Hypothalamus (tissue), 51 donors: ENCODE measurements at places on chromosomes 4 and X.

DNA sequence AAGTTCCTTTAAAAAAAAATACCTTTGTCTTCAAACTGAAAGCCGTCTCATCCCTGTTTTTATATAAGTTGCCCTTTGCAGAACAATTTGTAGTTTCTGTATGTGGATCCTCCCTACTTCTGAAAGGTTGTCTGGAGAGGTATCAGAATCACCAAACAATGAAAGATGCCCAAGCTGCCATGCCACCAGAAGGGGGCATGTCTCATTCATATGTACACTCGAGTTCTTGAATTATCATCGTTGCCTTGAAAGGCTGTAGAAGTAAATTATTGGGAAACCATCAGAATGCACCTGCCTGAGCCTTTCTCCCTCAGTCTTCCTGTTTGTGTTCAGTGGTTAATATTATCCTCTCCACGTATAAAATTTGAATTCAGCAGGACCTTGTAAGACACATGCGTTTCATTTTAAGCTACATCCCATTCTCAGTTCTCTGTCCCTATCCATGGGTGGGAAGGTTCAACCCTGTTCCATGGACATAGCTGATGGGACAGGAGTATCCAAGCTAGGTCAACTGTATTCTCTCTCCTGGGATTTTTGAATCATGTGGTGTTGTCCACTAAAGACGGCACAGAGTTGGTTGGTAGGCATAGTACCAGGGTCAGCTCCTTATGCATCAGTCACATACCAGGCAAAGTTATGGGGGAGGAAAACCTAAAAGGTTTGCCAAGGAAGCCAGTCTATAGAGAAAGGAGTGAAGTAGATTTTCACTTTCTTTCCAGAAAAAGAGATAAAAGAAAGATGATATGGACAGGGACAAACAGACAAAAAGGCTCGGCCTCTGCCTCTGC, 24.0 kb downstream of the GALNT7 start:
- no peak for DNase-seq

DNA sequence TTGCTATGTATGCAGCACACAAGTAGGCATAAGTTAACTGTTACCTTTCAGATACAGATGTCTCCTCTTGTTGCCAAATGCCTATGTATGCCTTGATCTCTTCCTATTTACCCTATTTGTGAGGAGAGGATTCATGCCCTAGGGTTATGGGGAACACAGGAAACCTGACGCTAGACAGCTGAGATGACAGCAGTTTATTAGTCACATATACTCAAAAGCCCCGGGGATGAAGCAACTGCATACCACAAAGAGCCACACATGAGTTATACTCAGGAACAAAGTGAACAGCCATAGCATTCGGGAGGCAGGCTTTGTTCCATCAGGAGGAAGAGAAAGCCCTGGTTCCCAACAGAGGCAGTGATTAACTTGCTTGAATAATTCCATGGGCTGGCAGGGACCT, 1011.7 kb upstream of the PCDH7 start:
- no peak for DNase-seq

DNA sequence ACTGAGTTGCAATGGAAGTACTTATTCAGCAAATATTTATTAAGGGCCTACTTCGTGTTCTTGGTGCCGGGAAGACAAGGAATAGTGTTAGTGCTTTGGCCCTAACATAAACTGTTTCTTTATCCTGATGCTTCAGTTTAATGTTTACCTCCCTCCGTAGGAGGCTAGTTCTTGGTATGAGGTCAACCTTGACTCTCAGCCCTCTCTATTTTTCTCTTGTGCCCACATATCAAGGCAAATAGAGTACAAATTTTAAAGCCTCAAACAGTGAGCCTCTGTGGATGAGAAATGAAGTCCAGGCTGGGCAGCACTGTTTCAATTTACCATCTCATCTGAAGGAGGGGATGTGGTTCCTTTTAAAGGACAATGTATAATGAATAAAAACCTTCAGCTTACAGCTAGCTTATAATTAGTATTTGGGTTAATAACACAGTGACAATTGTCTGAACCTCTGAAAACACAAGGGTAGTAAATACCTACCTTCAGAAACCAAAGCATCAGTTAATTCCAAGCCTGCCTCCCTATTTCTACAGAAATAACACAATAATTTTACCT, 68.5 kb downstream of the SH3RF1 start:
- DNase-seq: no peak

DNA sequence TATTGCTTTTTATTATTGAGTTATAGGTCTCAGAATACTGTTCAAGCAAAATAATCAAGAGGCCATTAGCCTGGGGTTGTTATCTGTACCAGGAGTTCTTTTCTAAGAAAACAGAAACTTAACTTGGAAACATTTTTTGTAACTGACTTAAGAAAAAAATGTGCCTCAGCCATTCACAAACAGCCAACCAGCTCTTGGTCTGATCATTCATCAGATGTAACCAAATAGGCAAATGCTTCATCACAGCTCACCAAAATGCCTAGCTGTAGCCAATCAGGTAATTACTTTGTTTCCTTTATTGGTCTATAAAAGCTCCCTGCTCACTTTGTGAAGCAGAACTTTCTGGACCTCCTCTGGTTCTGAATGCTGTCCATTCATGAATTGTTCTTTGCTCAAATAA, 387.7 kb downstream of the FAT4 start:
- no peak for DNase-seq

DNA sequence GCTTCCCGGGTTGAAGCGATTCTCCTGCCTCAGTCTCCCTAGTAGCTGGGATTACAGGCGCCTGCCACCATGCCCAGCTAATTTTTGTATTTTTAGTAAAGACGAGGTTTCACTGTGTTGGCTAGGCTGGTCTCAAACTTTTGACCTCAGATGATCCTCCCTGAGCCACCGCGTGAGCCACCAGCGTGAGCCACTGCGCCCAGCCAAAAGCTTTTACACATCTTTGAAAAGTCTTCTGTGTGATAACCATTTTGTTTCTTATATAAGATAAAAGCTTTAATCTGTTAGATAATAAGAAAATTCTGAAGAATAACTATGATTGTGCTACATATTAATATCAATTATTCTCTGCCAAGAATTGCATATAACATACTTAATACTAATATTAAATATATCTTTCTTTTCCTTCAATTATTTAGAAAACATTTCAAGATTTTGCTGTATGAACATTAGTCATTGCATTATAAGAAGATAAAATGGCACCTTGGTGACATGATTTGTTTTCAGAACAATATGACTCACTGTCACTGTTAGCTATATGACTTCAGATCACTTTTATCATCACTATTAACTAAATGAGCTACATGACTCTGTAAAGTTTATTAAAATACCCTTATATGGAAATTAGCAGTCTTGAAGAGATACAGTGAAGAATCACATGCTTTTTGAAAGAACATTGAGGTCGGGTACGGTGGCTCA, 33.4 kb downstream of the RUFY3 start:
- DNase-seq: no peak

DNA sequence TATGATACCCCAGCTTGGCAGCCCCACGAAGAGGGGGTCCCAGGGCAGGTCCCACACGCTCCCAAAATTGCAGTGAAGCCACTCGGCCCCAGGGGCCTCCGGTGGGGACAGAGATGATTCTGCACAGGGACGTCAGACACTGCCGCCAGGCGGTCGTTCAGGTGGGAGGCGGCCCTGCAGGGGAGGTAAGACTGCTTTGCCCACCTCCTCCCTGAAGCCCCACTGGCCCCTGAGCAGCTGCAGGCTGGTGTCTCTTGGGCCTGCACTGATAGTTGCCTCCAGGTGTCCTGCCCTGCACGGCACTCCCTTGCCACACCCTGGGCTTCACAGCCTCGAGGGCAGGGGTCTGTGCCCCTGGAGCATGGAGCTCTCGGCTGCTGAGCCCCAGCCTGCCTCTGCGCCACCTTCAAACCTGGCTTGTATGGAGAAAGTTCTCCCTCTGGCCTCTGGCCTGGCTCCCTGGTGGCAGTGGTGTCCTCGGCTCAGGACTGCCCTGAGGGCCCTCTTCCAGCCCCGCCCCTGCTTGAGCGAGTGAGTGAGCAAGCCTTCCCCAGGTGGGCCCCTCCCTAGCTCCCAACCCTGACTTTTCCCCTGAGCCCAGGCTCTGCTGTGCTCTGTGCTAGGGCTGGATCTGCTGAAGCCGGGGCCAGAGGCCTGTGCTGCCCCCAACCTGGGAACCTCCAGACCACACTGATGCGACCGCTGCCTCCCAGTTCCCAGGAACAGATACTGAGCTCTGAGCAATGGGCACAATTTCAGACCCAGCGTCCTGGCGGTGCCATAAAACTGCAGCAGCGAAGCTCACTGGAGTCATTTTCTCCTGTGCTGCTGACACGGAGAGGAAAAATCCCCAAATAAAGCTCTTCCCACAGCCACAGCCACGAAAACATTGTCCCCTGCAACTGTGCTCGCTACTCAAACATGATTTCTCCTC, 16.1 kb downstream of the ADRA2C start:
- DNase-seq: no peak

GRCh38 chr4:8646296-8647093, 53.9 kb downstream of the CPZ start:
- DNase-seq: no peak

DNA sequence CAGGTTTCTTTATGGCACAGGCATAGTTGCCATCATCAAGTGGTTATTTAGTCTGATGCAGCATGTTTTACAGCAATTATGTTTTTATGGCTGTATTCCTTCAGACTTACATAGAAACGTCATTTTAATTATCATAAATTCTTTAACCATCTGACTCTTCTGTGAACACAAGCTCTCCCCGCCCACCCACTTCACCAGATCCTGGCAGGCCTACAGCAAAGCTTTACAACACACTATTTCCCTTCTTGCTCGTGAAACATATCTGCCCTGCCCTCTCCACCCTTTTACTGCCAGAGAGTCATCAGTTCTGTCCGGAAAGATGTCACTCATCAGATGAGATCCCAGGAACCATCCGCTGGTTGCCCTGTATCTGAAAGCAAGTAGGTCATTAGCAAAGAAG, 120.5 kb downstream of the HS6ST2 start:
- no peak for DNase-seq

DNA sequence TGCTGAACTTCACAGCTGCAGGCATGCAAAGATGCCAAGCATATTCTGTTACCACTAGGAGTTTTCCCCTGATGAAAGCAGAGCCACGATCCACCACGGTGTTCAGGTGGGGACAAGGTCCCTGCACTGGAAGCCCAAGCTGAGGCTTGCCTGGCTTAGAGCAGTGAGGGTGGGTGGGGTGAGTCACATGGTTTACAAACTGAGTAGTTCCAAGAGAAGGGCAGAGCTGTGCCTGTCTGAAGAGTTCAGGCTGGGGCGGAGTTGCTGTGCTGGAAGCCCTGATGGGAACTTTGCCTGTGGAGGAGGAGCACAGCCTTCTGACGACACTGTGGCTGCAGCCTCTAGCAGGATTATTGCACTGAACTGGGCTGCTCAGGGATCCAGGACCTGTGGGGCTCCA, 45.5 kb downstream of the FAM9B start:
- no peak for DNase-seq

DNA sequence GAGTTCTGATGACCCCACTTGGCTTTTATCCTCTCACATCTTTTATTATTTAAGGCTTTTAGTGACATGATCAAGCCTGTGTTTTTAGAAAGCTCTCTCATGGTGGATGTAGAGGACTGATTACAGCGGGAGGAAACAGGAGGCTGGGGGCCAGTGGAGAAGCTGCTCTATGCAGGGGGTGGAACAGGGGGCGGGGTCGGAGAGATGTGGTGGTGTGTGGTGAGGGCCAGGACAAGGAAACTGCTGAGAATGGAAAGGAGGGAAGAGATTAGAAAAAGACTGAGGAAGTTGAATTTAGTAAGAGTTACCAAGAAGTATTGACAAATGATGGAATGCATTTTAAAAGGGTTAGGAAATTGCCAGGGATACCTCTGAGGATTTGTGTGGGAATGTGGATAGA, 292.2 kb downstream of the ZIC3 start:
- DNase-seq: no peak

DNA sequence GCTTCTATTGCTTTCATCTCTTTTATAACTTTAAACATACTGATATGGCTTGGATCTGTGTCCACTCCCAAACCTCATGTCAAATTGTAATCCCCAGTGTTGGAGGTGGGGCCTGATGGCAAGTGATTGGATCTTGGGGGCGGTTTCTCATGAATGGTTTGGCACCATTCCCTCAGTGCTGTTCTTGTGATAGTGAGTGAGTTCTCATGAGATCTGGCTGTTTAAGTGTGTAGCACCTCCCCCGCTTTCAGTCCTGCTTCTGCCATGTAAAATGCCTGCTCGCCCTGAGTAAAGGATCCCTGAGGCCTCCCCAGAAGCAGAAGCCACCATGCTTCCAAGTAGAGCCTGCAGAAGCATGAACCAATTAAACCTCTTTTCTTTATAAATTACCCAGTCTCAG, 17.7 kb downstream of the MND1 start:
- no peak for DNase-seq

DNA sequence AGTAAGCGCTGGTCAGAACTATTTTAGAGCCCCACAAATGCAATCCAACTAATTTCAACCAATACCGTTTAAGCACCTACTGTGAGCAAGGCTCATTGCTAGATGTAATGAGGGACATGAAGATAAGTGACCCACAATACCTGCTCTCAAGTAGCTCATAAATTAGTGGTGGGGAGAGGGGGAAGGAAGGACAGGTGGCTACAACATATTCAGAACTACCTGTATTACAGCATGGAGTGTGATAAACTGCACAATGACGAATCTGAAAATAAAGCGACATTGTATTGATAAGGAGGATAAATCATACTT, 311.6 kb upstream of the DIAPH2 start:
- no peak for DNase-seq

- no peak for DNase-seq
These were observed 534 bp downstream of the MSX1 start for GRCh38 chr4:4859799-4860599.

- DNase-seq: no peak
These were observed 152.9 kb downstream of the NHS start for GRCh38 chrX:17527922-17528321.

DNA sequence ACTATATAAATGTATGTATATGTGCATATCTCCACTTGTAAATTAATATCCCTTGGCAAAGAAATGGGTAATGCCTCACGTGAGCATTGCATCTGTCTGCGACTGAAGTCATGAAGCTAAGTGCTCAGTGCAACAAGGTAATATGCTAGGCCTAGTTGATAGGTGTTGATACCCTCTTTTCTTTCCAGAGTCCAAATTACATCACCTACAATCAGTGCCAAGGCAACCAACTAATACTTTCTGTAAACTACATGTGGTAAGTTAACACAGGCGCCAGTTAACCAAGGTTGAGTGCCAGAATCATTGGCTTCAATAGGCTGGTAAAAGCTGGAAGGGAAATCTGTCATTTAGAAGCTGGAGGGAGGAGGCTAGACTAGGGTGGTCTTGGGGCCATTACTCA, 41.1 kb downstream of the GPM6B start:
- DNase-seq: no peak
